Sigmoid colon (tissue), 7 donors: ENCODE measurements at places on chromosomes 5 and 9. TPM values are rescaled to one million over a fixed set of nuclear protein-coding genes. Genes with fewer than 3 reads are reported as not detected.
A peak's percentile ranks its signal among the peaks of the same experiment; 100 is the strongest.

AGXT2 gene
- not detected for total RNA-seq

GABRB2 gene
- 0.28 TPM for total RNA-seq

ALDH1A1 gene
- 241 TPM for total RNA-seq

DOLK gene
- total RNA-seq, result 8.9 TPM

DNA sequence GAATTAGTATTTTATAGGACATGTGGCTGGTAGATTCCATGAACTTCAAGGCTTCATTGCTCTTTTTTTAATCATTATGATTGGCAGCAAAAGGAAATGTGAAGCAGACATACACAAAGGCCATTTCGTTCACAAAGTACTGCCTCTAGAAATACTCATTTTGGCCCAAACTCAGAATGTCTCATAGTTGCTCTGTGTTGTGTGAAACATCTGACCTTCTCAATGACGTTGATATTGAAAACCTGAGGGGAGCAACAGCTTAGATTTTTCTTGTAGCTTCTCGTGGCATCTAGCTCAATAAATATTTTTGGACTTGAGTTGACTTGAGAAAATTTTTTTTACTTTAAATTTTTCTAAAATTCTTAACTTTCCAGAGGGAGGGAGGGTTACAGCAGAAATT lies 12.4 kb downstream of the KCNV2 start:
- H3K4me1 ChIP-seq, result peaks cover 3% of the 10 kb centered on the region
- DNase-seq, result no peak
- no peaks in the 10 kb centered on the region for H3K27me3 ChIP-seq
- no peak overlapping the region for H3K4me3 ChIP-seq

GRCh38 chr5:71782393-71782770 lies 63.3 kb downstream of the CARTPT start:
- H3K4me1 ChIP-seq, result peaks cover 14% of the 10 kb centered on the region
- DNase-seq, result no peak
- H3K36me3 ChIP-seq, result no peaks in the 10 kb centered on the region
- no peak overlapping the region for H3K27ac ChIP-seq
- no peaks in the 10 kb centered on the region for H3K27me3 ChIP-seq
- H3K4me3 ChIP-seq, result no peak overlapping the region

DNA sequence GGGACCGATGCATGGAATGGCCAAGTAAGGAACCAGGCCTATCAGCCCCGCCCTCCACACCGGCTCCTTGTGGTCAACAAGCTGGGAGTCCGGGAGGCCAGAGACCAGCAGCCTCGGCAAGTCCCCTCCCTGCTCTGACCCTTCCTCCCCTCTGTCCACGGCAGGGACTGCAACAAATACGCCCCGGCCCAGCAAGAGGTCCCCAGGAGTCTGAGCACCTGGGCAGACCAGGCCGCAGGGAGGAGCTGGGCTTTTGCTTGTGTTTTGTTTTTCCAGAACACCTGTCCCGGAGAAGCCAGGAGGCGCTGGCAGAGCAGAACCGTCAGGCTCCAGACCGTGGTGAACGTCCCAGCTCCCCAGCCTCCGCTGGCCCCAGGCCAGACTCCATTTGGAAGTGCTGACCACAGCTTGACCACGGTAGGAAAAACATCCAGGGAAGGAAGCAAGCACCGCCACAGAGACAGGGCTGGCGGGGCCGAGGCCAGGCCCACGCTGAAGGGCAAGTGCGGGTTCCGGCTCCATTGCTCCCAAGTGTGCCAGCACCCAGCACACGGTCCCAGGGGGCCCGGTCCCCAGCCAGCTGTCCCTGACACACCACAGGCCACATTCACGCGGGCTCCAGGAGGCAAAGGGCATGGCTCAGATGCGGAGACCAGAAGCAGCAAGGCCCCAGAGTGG lies 56.7 kb downstream of the VAV2 start:
- peak; percentile 88 for DNase-seq
- no peaks in the 10 kb centered on the region for H3K36me3 ChIP-seq
- no peak overlapping the region for H3K4me3 ChIP-seq
- peaks cover 9% of the 10 kb centered on the region for H3K4me1 ChIP-seq

DNA sequence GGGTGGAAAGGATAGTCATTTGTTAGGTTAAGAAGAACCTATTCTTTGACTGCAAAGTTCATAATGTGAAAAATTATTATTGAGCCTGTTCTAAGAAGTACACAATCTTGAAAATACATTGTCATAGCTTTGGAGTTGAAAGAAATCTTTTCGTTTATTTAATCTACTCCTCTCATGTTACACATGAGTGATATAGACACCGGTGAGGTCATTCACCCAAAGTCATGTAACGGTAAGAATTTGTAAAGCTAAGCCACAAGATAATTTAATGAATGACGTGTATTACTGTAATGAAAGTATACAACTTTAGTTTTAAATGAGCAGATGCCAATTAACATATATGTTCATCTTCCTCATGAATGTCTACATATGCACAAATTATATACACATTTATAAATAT lies 284.1 kb upstream of the PDE4D start:
- H3K36me3 ChIP-seq, result no peaks in the 10 kb centered on the region
- no peak overlapping the region for H3K27ac ChIP-seq
- H3K27me3 ChIP-seq, result no peaks in the 10 kb centered on the region
- DNase-seq, result no peak
- no peak overlapping the region for H3K4me3 ChIP-seq
- H3K4me1 ChIP-seq, result no peaks in the 10 kb centered on the region

- H3K27ac ChIP-seq, result no peak overlapping the region
- H3K36me3 ChIP-seq, result no peaks in the 10 kb centered on the region
- H3K4me3 ChIP-seq, result no peak overlapping the region
- no peak for DNase-seq
Observed at GRCh38 chr5:167104351-167104750, 1187.1 kb upstream of the WWC1 start.

DNA sequence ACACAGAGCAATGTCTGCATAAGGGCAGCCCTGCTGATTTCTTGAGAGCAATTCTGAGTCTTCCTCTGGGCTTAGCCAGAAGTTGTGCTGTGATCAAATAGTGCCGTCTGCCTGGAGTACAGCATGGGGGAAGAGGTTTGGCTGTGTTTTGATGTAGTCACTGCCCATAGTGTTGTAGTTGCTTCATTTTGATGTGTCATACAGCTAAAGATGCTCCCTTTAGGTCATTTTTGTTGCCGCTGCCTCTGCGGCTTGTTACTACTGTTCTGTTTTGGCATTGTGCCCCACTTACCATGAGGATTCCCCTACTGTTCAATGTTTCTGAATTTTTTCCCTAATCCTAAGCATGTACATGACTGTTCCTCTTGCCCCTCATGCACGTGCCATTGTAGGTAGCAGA lies 23.0 kb downstream of the SLC36A1 start:
- peaks cover 7% of the 10 kb centered on the region for H3K36me3 ChIP-seq
- no peaks in the 10 kb centered on the region for H3K27me3 ChIP-seq
- H3K27ac ChIP-seq, result no peak overlapping the region
- DNase-seq, result no peak

- H3K4me1 ChIP-seq, result no peaks in the 10 kb centered on the region
- H3K4me3 ChIP-seq, result no peak overlapping the region
- H3K27ac ChIP-seq, result no peak overlapping the region
Observed at GRCh38 chr9:113250807-113251206, 24.6 kb downstream of the CDC26 start.
